ENCODE measurements at places on chromosomes 16 and 17.

GRCh38 chr16:57518520-57518919, 17.9 kb downstream of the CCDC102A start:
- no peak for DNase-seq

GRCh38 chr16:48035142-48035541, 120.7 kb downstream of the ABCC12 start:
- no peak for DNase-seq

- peak; percentile 81 for DNase-seq
Observed at GRCh38 chr16:1993731-1994131, 4.0 kb downstream of the SYNGR3 start.

- no peak for DNase-seq
Observed at GRCh38 chr16:84500531-84500930, 3.9 kb downstream of the MEAK7 start.

All from DMS53 (cell line).